ENCODE measurements at places on chromosomes 1 and 21. TPM values are rescaled to one million over a fixed set of nuclear protein-coding genes. Genes with fewer than 3 reads are reported as not detected.

DNA sequence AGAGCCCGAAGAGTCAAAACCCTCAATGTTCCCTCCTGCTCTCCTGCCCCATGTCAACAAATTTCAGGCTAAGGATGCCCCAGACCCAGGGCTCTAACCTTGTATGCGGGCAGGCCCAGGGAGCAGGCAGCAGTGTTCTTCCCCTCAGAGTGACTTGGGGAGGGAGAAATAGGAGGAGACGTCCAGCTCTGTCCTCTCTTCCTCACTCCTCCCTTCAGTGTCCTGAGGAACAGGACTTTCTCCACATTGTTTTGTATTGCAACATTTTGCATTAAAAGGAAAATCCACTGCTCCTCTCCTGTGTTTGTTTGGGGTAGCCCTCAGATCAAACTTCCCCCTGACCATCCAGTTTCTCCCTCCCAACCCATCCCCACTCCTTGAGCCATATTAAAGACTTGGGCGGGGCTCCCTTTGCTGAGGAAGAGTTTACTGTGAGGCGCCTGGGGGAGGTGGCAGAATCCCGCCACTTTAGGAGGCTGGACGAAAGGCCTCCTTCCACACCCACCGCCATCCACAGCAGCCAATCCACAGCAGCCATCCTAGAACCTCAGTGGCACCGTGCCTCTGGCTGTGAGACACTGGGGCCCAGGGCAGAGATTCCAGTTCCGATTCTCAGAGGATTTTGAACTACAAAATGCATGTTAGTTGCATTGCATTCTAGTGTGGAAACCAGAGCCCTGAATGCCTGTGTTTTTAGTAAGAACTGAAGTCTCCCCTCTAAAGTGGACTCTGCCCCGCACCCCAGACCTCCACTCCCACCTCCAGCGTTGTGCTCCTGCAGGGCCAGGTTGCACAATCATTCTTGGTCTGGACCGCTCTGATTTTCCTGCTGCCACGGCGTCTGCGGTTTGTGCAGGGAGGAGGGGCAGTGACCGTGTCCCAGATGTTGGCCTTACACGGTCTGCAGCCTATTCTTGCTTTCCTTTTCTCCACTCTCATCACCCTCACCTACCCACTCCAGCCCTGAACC, 3.0 kb downstream of the OLFML3 start:
- no peak for DNase-seq

DNA sequence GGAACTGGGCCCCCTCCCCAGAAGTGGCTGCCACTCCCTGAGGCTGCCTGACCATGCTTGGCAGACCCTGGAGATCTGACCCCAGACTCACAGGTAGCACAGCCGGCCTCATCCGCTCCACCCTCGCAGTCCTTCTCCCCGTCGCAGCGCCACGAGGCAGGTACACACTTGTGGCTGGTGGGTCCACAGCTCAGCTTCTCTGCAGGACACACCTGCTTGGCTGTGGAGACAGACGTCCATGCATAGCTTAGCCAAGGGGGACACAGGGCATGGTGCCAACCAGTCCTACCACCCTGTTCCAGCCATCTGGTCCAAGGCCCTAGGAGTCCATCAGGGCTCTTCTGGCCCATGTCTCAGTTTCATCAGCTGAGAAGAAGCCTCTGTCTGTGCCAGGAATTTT, 42.2 kb upstream of the MAGOH start:
- DNase-seq, result no peak

DNA sequence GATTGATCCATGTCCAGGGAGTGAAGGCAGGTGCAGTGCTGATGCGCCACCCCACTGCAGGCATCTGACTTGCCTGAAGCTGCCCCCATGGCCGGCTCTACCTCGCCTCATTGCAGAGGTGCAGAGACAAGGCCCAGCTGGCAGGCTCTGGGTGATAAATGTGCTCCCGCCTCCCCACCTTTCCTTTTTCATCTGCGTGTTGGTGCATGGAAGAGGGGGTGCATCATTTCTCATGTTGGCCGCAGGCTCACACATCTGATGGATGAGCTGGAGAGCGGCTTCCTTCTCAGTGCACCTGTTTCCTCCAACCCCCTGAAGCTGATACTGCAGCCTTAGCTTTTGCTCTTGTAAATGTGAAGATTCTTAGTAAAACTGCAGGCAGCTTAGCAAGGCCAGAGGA, 306.0 kb upstream of the KAZN start:
- no peak for DNase-seq

DNA sequence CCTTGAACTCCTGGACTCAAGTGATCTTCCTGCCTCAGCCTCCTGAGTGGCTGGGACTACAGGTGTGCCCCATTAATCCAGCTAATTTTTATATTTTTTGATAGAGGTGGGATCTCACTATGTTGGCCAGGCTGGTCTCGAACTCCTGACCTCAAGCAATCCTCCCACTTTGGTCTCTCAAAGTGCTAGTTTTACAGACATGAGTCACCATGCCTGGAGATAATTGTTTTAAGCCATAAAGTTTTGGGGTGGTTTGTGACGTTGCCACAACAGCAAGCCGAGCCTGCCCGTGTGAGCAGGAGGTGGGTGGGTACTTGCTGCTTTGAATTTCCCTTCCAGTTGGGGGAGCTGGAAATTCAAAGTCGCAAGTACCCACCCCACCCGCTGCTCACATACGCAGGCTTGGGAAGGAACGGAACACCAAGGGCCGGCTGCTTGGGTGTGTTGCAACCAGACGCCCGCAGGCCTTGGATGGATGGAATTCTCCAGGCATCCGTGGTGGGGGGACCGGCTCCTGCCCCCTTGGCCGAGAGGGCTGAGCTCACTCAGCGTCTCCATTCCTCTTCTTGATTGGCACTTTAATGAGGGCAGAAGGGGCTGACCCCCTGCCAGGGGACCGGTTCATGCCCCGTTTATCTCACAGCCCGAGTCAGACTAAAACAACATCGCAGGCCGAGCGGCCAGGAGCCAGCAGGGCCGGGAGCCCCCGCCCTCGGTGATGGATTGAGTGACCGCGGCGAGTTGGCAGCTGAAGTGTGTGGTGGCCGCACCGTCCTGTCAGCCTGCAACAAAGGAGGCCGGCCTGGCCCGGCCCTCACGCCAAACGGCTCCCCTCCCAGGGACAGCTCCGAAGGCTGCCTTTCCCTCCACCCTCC, 78.1 kb downstream of the DHRS3 start:
- DNase-seq, result no peak

The CD52 gene
- 9,866 TPM for polyA plus RNA-seq

The CDCA8 gene
- 3.1 TPM for polyA plus RNA-seq

The DDAH1 gene
- not detected for polyA plus RNA-seq

The CGN gene
- polyA plus RNA-seq, result not detected

- DNase-seq, result no peak
Measured at GRCh38 chr1:109457819-109458218, 8.5 kb upstream of the SYPL2 start.

The TSPAN1 gene
- polyA plus RNA-seq, result not detected

- no peak for DNase-seq
Measured at GRCh38 chr1:71094913-71095312, 14.1 kb upstream of the ZRANB2 start.

DNA sequence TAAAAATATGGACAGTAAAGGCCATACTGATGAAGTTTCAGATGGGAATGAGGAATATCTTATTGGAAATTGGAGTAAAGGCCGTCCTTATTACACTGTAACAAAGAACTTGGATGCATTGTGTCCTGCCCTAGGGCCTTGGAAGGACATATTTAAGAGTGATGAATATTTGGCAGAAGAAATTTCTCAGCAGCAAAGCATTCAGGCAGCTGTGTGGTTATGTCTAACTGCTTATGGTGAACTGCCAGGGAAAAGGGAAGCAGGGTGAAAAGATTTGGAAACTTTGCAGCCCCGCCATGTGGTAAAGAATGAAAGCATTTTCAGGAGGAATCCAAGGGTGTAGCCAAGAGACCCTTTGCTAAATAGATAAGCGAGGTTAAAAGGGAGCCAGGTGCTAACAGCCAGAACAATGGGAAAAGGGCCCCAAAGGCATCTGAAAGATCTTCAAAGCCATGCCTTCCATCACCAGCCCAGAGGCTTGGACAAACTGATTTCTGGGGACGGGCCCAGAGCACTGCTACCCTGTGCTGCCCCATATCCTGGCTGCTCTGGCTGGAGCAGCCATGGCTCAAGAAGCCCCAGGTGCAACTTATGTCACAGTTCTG, 200.0 kb downstream of the PTPRU start:
- DNase-seq, result no peak

DNA sequence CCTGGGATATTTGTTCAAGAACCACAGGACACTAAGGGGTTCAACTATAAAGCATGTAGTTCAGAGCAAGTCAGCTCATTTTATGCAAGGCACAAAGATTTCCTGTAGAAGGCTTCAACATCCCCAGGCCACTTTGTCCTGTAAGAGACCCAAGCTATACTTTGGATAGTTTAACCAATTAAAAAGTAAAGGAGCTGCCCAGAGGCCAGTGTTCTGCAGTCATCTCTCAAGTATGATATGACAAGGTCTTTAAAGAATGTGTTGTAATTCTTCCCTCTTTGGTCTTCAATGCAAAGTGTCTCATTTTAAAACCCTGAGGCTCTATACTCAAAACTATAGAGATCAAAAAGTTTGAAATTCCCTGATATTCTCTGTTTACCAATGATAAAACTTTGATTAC, 34.1 kb downstream of the KRTAP20-3 start:
- no peak for DNase-seq

GRCh38 chr1:67749263-67749843, 64.4 kb downstream of the GADD45A start:
- no peak for DNase-seq

The FCRL2 gene
- not detected for polyA plus RNA-seq

The GPR52 gene
- polyA plus RNA-seq, result not detected

The CEP104 gene
- 14.4 TPM for polyA plus RNA-seq

DNA sequence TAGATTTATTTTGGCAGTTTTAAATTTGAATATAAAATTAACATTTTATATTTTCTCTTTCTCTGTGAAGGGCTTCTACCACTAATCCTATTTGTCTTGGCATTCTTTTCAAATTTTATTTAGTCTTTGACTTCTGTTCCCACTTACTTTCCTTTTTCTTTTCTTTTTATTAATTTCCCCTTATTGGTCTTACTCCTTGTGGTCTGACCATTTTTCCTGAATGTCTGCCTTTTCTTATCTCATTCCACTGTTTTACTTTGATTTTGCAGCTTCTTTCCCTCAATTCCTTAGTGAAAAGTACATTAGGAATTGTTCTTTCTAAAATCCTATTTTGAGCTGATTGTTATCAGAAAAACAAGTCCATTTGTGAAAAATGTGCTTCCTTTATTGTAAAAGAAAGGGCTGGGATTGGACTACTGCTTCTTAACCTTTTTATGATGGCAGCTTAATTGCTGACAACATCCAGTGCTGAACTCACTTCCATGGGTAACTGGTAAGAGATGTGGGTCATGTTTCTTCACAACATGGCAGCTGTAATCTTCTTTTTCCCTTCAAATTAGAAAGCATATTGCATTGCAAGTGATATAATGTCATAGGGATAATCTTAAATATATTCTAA, 284.6 kb downstream of the DNM3 start:
- DNase-seq, result no peak

GRCh38 chr1:204574865-204575163, 58.6 kb downstream of the MDM4 start:
- no peak for DNase-seq

The ADAMTS4 gene
- 1.4 TPM for polyA plus RNA-seq

GRCh38 chr21:29419422-29419821, 120.7 kb downstream of the BACH1 start:
- no peak for DNase-seq

GRCh38 chr1:52706136-52706670, 8.1 kb upstream of the COA7 start:
- no peak for DNase-seq
